ENCODE measurements at places on chromosomes 5 and 9.
A peak's percentile ranks its signal among the peaks of the same experiment; 100 is the strongest.

GRCh38 chr5:143233031-143233430 is 170.5 kb downstream of the NR3C1 start:
- no peak for DNase-seq

GRCh38 chr9:90092508-90092907 is 487.7 kb downstream of the GADD45G start:
- no peak for DNase-seq

GRCh38 chr5:176180781-176181180 is 57.4 kb upstream of the SIMC1 start:
- DNase-seq: no peak

GRCh38 chr9:112112941-112113681 is 62.0 kb downstream of the SUSD1 start:
- peak; percentile 55 for DNase-seq

GRCh38 chr9:134641173-134641989 is at the start of gene COL5A1:
Gene COL5A1, plus strand, starts transcription at chr9:134641803. Its CDS starts 385 bp downstream, at chr9:134642188.
- DNase-seq: peak; percentile 56

DNA sequence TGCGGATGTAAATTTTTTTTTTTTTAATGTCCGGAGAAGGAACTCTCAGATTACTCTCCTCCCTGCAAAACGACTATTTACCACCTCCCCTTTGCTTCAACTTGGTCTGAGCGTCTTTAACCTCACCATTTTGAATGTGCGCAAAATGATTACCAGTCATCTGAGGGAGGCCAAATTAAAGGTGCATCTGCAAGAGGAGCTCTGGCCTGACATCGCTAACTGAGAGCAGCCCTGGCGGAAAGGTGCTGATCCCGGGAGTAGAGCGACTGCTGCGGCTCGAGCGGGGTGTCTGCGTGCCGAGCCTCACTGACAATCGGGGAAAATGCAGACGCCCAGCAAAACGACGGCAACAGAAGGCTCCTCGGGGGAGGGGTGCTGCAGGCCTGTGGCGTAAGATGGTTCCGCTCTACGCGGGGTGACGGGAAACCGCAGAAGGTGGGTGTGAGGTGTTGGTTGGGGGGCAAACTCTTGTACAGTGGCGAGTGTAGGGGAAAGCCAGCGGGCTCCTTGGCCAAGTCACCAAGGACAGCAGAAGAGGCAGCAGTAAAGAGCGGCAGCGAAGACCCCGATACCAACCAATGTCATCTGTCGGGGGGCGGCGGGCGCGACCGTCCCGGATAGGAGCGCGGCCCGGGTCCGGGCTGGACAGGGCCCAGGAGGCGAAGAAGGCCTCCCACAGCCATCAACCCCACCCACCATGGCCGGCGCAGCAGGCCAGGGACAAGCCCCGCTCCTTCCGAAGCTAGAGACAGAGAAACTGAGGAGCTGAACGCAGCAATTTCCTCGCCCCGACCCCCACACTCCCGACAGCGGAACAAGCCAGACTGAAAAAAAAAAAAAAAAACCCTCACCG is 557 bp downstream of the PJA2 start:
- peak; percentile 61 for DNase-seq

GRCh38 chr9:130785940-130786508 is 49.0 kb upstream of the ABL1 start:
- no peak for DNase-seq

DNA sequence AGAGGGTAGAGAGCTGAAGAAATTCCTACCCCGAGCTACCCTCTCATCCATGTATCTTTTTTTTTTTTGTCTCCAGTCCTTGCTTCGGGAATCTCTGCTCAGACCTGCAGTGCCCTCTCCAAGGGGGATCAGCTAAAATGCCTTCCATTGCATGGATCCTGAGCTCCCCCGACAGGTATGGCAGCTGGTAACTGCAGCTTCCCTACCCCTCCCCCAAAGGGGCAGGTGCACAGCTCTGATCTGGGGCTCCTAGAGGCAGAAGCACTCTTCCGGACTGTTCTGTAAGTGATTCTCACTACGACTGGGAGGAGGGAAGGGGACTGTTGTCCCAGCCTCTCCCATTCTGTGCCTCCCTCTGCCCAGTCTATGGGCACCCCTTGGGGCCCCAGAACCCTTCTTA is 169.6 kb downstream of the MELK start:
- DNase-seq: no peak

DNA sequence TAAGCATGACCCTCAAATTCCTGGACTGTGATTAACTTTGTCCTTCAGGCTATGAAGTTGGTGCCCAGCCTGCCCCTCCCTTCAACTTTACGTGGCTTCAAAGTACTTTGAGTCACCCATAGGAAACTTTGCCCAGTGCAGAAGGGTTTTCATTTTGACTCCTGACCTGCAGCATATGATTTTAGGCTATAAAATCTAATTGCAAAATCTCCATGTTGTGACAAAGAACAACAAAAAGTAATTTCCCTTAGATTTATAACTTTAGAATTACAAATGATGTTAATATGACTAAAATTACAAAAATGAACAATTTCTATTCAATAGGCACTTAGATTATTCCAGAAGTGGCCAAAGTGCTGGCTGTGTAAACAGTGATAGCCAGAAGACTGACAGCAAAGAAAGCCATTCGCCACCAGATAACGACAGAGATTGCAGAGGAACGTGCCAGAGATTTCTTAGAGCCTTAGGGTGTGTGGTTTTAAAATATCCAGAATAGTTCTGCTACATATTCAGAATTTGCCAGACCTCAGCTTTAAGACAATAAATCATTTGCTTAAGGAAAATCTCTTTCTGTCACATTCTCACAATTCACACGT is 197.4 kb downstream of the SEMA5A start:
- no peak for DNase-seq

DNA sequence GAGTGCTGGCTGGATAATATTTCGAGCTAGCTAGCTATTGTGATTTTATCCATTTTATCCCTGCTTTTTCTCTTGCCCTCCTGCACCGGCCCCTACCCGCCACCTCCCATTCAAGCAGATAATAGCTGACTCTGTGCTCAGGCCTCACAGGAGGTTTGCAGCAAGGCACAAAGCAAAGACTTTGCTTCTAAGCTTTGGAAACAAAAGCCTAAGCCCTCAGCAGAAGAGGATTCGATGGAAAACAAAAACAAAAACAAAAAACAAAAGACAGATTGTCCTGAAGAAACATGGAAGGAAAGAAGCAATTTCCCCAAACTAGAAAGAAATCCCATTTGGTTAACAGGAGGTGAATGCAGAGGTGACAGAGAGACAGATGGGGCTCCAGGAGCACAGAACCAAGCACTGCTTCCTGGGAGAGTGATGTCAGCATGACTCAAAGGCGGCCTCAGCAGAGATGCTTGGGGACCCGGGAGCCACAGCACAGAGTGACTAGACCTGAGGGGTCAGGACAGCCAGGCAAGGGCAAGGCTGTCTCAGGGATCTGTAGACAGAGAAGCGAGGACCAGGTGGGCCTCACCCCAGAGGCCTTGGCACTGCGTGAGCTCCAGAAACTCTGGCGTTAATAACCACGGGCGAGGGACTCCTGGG is 28.4 kb downstream of the MTX3 start:
- no peak for DNase-seq

- no peak for DNase-seq
Observed at GRCh38 chr9:119639287-119639955, 270.2 kb upstream of the BRINP1 start.
